DMS153 (cell line): ENCODE measurements at places on chromosomes 1 and 21.

GRCh38 chr1:71787699-71788098 is 494.6 kb downstream of the NEGR1 start:
- no peak for DNase-seq

DNA sequence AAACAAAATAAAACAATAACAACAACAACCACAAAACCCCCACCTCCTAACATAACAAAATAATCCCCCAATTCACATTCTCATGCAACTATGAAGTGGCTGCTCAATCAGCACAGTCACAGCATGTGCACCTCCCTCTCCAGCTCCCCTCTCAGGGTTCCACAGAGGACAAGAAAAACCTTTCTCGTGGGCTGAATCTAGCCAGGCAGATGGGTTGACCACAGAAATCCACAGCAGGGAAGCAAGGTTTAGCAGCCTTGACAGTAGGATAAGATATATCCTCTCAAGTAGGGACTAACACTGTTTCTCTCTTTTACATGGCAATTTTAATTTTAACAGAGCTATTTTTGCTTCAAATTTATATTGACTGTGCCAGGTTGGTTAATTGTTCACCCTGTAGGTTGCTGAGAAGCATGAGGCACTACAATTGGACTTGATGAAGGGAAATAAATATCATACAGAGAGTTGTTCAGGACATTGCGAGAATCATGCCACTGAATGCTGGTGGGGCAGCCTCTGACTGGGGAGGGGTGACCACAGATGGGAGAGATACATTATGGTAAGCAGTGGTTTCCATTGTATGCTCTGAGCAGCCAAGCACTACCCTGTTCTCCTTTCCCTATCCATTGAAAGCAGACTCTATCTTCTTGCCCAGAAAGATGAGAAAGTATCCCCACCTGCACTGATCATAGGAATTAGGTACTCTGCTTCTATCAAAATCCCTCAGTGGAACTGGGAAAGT is 535.1 kb downstream of the DPYD start:
- no peak for DNase-seq

- DNase-seq, result no peak
These were observed 13.8 kb upstream of the KDM4A start for GRCh38 chr1:43636006-43636641.

DNA sequence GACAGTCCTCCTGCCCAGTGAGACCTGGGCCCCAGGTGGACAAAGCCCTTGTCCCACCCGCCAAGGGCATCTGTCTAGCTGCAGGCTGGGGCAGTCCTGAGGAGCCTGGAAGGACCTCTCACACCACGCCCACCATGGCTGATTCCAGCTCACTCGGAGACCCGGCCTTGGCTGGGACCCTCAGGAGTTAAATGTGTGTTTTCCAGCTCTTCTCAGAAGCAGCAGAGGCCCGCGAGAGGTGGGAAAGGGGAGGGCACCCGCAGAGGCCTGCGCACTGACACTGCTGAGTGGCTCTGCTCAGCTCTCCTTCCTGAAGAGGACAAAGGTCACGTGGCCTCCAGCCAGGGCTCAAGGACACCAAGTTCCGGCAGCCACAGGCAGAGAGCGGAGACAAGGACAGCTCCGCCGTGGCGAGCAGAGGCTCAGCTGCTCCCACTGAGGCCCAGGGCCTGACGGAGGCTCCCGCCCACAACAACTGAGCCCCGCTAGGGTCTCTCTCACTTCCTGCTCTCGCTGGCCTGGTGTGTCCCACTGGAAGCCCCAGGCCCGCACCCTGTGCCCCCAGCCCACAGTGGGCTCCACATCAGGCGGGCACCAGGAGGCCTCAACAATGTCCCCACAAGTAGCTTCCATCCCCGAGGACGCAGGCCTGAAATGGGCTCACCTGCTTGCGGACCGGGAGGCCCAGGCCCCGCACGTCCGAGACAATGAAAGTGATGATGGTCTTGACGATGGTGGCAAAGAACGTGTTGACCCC is 16.9 kb downstream of the SLC19A1 start:
- no peak for DNase-seq

- no peak for DNase-seq
These were observed 171.9 kb downstream of the C1orf21 start for GRCh38 chr1:184558691-184559090.

- DNase-seq, result no peak
These were observed 286.7 kb downstream of the PTPRC start for GRCh38 chr1:198925567-198925966.

DNA sequence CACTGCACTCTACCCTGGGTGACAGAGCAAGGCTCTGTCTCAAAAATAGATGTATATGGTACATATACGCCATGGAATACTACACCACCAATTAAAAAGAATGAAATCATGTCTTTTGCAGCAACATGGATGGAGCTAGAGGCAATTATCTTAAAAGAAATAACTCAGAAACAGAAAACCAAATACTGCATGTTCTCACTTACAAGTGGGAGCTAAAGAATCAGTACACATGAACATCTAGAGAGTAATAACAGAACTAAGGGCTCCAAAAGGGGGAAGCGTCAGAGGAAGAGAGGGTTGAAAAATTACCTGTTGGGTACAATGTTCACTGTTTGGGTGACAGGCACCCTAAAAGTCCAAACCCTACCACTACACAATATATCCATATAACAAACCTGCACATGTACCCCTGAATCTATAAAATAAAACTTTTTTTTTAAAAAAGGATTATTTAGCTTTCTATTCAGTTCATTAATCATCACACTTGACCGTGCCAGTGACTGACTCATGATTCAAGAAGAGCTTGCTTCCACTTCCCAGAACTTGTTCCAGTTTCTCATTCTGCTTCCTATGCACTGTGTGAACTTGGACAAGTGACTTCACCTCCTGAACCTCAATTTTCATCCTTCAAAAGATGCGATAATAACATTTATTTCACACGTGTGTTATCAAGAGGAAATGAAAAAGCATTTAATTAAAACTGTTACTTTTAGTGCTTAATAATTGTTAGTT is 109.6 kb downstream of the PLPP3 start:
- DNase-seq, result no peak

- no peak for DNase-seq
These were observed 181.1 kb downstream of the LRRC40 start for GRCh38 chr1:70024272-70024671.

DNA sequence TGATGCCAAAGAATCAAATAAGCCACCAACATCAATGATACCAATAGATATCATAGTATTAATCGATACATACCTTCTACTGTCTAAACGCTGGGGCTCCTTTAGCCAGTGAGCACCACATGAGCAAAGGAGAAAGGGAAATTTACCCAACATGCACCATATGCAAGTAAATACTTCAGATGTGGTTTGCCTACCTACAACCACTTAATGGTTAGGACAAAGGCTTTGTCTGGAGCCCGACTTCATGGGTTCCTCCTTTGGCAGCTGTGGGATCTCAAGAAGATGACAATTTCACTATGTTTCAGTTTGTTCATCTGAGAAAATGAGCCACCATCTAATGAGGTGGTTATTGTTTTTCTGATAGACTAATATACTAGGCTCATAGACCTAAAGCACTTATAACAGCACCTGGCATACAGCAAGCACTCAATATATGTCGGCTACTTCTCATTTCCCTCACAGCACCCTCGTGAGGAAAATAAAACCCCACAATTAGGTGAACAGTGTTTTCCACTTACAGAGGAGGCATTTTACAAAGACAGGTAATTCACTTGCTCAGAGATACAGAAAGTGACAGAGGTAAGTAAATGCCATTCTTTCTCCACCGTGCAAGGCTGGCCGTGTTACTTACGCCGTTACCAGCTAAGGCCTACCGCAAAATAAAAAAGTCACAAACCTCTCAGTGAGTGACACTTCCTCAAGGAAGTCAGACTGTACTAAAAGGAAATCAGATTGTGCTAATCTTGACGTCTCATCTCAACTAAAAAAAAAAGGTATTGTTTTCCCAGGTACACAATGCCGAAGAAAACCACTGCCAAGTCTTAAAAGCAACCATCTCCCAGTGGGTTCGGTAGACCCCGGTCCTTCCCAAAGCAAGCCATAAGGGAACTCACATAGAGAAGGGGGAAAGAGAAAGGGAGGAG is 1.6 kb downstream of the TTC13 start:
- DNase-seq, result no peak

DNA sequence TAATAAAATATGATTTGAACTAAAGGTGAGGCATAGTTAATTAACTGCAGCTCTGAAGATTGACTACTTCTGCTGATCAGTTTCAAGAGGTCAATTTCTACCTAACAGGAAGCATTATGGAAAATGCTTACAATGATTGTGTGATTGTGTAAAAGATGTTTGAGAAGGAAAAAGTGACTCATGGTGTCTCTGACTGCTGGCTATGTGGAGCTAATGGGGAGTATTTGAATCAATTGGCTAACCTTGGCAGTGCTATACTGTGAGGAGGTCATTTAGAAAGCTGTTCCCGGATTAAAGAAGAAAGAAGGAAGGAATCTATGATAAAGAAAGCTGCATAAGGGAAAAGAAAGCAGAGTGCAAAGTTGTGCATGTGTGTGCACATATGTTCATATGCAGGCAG is 376.5 kb downstream of the ADGRL2 start:
- peak; percentile 35 for DNase-seq

DNA sequence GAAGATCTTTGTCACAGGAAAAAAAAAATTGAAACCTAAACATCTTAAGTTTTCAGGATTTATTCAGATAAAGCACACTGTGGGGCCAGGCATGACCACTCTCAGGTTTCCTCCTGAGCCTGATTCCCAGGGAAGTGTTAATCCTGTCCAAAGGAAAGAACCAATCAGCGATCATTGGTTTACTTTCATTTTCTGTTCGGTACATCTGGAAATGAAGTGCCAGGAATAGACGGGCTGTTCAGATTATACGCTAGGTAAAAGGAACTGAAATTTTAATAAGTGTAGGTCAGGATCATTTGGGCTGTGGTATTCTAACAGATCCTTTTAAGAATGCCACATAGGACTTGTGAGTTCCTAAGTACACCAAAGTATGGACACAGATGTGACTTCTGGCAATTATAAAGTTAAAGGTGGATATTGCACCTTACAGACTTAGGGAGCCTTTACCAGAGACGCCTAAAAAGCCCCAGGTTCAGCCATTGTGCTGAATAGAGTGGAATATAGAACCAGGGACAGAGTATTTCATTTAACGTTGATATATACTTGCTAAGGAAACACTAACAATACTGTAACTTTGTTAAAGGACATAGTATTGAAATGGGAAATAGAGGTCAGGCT is 9.3 kb upstream of the CACYBP start:
- DNase-seq, result peak; percentile 22

GRCh38 chr1:205976708-205977401 is 26.3 kb downstream of the RAB7B start:
- peak; percentile 93 for DNase-seq

DNA sequence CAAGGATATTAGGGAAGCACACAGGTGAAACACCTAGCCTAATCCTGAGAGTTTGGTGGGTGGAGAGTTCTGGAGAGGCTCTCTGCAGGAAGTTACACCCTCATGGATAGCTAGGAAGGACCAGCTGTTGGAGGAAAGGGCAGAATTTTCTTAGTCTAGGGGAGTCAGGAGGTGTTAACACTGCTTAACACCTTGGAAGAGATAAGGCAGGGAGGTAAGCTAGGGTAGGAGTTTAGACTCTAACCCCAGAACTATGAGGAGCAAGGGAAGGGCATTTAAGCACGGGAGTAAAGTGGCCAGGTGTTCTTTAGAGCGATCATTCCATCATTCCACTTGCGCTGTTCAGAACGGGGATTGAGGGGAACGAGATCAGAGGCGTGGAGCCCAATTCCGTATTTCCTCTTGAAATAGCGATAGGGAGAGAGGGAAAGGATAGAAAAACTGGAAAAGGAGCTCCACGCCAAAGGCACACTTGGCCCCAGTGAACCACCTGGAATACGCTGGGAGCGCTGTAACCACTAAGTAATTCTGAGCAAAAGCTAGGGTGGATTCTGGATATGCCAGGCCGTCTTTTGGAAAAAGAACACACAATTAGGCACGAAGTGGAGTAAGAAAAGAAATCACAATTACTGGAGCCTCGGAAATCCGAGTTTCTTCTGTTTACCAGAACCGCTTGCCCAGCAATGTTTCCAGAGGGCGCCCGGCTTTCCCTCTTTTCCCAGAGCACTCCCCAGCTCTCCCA is 1.5 kb upstream of the GPR137B start:
- no peak for DNase-seq

DNA sequence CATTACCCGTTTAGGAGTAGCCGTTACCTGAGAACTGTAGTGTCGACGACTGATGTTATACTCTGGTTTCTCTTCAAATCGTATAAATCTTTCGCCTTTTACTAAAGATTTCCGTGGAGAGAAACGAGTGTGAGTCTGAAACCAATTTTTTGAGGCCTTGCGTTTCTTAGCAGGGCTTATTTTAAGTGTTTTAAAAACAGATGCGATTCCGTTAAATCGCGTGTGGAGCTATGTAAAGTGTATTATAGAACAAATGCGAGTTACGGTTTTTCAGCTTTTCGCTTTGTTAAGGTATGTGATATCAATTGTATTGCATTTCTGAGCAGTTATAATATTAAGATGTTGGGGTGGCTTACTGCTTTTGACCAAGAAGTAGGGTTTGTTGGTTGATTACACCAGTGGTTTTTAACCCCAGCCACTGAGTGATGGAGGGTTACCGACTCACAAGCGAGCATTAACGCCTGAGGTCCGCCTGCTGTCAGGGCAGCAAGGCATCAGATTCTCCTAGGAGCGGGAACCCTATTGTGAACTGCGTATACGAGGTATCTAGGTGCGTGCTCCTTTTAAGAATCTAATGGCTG is 18.0 kb downstream of the KIAA2013 start:
- DNase-seq, result peak; percentile 99

- no peak for DNase-seq
These were observed 56.4 kb downstream of the PCBP3 start for GRCh38 chr21:45699966-45700365.

DNA sequence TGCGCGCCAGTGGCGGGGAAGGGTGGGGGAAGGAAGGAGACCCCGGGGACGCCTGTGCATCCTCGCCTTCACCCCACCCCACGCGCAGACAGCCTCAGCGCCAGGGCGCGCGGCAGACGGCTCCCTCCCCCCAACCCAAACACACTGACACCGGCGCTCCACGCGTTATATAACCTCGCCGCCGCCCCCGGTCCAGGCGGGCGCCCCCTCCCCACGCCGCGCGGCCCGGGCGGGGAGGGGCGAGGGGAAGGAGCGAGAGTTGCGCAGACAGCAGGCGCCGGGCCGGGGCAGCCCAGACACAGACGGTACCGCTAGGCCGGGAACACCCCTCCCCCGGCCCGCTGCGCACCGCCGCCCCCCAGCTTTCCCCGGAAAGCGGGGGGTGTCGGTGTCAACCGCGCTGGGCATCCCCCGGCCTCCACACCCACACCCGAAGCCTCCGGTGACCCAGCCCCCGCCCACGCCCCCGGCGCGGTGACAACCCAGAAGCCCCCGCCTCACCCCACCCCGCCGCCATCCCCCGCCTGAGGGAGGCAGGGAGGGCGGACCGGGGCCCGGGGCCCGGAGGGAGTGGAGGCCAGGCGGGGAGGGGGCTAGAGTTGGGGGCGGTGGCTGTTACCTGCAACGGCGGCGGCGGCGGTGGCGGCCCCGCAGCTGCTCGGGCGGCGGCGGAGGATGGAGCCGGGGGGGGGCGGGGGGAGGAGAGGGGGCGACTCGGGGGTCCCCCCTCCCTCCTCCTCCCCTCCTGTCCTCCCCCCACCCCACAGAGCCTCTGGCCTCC is 432 bp downstream of the AKT3 start:
- peak; percentile 49 for DNase-seq

- no peak for DNase-seq
These were observed 30.1 kb upstream of the PARP1 start for GRCh38 chr1:226438007-226438406.

GRCh38 chr1:10054465-10054864 is 21.7 kb downstream of the UBE4B start:
- DNase-seq, result no peak

GRCh38 chr1:156117414-156118176 is 3.1 kb downstream of the LMNA start:
- DNase-seq, result no peak
